ENCODE measurements at places on chromosomes 12 and 14. TPM values are rescaled to one million over a fixed set of nuclear protein-coding genes. Genes with fewer than 3 reads are reported as not detected.

Gene DGKA
- total RNA-seq = 35.2 TPM

Gene HPD
- 0.77 TPM for total RNA-seq

Gene NPAS3
- total RNA-seq = 12.0 TPM

Gene CATSPERB
- total RNA-seq = 0.55 TPM

Gene LRP1-AS
- 3.4 TPM for total RNA-seq
